ENCODE measurements at places on chromosomes 16 and 17. TPM values are rescaled to one million over a fixed set of nuclear protein-coding genes. Genes with fewer than 3 reads are reported as not detected.

The CHRNE gene
- 0.64 TPM for total RNA-seq

The IKZF3 gene
- total RNA-seq: 0.81 TPM

The SCARF1 gene
- total RNA-seq: 4.9 TPM

The SRCIN1 gene
- 11.1 TPM for total RNA-seq

The GDPD3 gene
- total RNA-seq: 2.5 TPM

The KRT13 gene
- total RNA-seq: not detected

DNA sequence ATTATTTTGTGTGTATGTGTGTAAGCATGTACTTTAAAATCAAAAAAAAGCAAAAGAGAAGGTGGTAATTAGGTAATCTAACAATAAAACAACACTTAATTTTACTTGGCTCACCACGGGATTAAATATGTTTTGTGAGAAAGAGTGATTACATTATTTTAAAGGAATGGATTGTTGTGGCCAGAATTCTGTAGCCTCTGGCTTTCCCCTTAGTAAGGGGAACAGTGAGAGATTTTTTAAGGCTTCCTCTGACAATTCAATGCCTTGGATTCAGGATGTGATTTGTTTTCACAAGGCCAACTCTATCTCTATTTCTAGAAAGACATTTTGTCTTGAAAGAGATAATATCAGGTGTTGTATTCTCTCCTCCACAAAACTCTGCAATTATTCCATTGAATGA is 560.3 kb upstream of the CDH8 start:
- no peak for DNase-seq

DNA sequence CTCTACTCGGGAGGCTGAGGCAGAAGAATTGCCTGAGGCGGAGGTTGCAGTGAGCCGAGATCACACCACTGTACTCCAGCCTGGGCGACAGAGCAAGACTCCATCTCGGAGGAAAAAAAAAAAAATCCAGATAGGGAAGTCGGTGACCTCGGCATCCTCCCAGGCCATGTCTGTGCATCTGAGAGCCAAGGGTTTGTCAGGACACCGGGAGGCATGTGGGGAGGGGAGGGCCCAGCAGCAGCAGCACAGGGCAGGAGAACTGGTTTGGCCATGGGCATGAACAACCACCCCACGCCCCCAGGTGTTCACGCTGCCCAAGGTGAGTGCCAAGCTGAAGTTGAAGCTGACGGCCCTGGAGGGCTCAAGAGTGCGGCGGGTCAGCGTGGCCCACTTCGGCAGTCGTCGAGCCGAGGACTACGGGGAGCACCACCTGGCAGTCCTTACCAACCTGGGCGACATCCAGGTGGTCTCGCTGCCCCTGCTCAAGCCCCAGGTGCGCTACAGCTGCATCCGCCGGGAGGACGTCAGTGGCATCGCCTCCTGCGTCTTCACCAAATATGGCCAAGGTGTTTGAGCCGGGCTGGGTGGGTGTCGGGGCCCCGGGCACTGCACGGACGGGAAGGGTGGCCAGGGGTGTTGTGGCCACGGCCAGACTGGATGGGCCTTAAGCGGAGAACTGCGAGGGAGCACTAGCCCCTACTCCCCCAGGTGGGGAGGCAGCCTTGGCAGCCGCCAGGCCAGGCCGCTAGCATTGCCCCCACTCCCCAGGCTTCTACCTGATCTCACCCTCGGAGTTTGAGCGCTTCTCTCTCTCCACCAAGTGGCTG is 14.7 kb upstream of the MYO15B start:
- no peak for DNase-seq

- peak; percentile 94 for DNase-seq
Measured at GRCh38 chr17:19317359-19318095, 45.0 kb downstream of the B9D1 start.

DNA sequence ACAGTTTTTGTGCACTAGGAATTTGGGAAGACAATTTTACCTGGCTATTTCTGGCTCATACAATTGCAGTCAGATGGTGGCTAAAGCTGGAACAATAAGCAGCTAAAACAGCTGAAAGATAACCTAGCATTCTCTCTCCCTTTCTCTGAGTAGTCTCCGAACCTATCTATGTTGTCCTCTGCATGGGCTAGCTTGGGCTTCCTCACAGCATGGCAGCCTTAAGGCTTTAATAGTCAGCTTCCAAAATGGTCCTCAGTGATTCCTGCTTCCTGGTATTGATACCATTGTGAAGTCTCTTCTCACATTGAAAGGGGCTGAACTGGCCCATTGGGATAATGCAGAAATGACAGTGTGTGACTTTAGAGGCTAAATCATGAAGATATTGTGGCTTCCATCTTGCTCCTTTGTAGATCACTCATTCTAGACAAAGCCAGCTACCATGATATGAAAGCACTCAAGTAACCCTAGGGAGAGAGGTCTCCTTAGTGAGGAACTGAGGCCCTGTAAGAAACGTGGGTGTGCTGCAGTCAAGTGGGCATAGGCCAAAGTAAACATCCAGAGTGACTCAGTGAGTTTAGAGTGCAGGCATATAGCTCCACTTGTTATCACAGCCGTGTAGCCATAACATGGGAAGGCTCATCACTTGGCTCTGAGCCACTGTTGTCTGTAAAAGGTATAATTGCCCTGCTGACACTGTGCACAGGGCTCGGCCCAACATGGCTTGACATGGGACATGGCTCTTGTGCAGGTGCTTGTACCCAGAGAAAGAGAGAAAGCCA is 5.5 kb upstream of the VKORC1 start:
- no peak for DNase-seq

- no peak for DNase-seq
Measured at GRCh38 chr16:84226026-84226425, 13.8 kb downstream of the KCNG4 start.

DNA sequence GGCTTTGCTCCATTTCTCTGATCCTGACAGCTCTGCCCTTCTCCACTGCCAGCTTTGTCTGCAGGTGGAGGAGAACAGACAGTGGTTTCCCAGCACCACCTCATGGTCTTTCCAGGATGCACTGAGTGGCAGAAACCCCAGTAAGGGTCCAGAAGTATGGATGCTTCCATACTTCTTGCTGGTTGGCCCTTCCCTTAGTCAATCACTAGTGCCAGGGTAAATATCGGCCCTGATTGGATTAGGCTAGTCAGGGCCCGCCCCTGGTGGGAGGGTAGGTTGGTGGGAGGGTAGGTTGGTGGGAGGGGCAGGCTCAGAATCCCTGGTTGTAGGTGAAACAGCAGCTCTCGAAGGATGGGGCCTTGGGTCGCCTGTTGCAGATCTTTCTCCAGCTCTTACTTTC is 10.2 kb downstream of the RNF213 start:
- DNase-seq: peak; percentile 82

DNA sequence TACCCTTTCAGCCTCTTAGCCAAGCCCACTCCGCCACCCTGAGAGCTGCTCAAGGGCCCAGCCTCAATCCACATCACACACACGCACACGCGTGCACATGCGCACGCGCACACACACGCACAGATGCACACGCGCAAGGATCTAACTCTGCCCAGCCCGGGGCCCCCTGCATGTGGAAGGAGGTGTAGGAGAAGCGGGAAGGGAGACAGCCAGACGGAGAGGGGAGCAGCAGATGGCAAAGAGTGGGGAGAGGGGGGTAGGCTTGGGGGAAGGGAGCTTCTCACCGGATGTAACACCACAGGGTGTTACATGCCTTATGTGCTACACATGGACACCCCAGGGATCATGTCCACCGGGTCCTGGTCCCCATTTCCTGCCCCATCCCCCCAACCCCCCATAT is 15.3 kb downstream of the DLG4 start:
- DNase-seq: no peak

GRCh38 chr17:67260170-67260987 is 15.4 kb upstream of the HELZ start:
- DNase-seq: no peak

DNA sequence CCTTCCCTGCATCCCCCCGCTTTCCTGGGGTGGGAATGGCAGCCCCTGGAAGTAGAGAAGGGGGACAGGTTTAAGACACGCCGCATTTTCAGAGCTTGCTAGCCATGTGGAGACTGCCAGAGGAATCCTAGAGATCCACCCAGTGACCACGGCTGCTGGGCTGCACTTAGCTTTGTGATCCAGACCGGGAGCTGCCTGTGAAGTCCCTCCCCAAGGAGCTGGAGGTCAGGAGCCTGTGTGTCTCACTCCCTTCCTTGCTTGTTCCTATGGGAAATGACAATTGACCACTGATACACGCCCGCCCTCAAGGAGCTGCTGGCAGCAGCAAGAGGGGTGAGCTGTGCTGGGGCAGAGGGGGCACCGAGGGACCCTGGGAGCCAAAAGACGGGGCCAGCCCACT is 73.7 kb downstream of the SREBF1 start:
- DNase-seq: no peak

GRCh38 chr17:32813021-32813420 is 63.9 kb downstream of the MYO1D start:
- DNase-seq: no peak

- no peak for DNase-seq
Measured at GRCh38 chr16:11699234-11699894, 31.1 kb downstream of the SNN start.
